ENCODE measurements at places on chromosomes 4 and X. TPM values are rescaled to one million over a fixed set of nuclear protein-coding genes. Genes with fewer than 3 reads are reported as not detected.
A peak's percentile ranks its signal among the peaks of the same experiment; 100 is the strongest.

The CT45A10 gene
- not detected for total RNA-seq

- DNase-seq: no peak
These were observed 11.3 kb downstream of the DTHD1 start for GRCh38 chr4:36292556-36293188.

DNA sequence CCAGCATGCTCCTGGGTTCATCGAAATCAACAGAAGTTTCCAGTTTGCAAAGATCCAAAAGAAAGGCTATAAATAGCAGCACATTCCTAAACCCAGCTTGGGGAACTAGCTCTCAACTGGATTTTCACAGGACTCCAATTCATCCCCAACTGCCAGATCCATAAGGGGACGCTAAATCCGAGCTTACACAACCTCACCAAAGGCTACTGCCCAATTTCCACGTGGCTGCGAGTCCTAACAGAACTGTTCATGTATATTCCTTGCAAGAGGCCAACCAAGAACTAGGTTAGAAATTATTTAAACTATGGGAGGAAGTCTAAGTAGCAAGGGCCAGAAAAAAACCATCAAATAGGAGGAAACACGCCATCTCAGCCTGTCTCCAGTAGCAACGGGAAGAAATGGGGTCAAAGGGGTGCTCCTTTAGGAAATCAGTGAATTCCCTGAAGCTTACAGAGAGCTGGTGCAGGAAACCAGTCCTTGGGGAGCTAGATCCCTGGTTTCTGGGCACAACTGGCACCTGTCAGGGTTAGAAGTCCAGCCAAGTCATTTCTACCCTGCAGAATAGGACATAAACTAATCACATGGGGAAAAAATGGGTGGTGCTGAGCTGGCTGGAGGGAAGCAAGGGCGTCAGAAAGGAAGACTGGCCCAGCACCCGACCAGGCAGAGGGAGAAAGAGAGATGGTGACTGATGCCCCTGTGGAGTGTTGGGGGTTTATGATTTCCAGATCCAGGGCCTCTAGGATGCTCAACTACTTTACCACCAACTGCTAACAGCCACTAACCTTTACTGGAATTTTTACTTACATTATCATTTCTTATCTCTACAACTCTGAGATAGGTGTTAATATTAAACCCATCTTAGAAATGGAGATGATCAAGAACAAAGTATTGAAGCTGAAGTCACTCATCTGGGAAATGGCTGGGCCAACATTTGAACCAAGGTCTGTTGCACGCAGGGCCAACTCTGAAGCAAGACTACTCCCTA is 20.5 kb downstream of the RELL1 start:
- DNase-seq: no peak

The OPRPN gene
- not detected for total RNA-seq

GRCh38 chrX:129697204-129697829 is 41.5 kb upstream of the XPNPEP2 start:
- peak; percentile 18 for DNase-seq

Measured in OCI-LY7 (cell line).